ENCODE measurements at places on chromosomes 1 and 21.

DNA sequence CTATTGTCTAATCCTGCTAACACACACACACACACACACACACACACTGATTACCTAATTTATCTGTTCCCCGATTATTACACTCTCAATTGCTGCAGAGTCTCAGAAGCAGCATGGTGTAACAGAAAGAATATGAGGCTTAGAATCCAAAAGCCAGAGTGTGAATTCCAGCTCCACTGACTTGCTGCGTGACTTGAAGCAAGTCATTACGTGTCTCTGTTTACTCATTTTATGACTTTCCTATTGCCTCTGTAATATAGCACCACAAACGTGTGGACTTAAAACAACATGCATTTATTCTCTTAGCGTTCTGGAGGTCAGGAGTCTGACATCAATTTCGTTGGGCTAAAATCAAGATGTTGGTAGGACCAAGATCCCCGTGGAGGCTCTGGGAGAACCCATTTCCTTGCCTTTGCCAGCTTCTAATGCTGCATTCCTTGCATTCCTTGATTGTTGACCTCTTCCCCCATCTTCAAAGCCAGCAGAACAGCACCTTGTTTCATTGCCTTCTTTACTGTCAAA is 55.9 kb upstream of the ATP5PO start:
- DNase-seq = no peak

- no peak for DNase-seq
These were observed 75.0 kb upstream of the ACTRT2 start for GRCh38 chr1:2946291-2946690.

DNA sequence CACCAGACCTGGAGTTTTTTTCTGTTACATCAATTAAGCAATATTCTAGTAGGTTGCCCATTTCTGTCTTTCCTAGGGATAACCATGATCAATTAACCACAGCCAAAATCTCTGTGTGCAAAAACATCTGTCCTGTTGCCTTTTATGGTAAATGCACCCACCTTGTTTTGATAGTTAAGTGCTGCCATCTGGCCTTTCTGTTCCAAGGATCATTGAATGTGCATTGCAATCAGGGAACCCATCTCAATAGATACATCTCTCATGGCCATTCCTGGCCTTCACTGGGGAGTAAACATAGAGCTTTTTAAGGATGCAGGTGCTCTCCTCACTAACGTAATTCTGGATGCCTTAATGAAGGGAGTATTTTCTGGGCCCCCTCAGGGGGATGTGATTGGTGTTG is 111.8 kb upstream of the KIAA1614 start:
- no peak for DNase-seq

DNA sequence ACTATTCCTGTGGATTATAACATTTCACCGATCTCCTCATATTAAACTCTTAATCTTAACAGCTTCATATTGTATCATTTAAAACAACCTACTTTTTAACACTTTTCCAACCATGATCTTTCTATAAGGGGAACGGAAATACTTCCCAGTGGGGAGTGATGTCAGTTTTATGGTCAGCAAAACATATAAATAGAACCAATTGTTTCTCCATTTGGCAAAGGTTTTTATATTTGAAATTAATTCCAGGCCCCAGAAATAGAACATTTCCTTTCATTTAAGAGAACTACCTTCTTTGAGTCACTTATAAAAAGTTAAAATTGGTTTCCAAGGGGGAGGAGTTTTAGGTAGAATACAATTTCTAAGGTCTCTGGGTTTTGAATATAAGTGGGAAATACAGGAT is 189.6 kb downstream of the TGFBR3 start:
- no peak for DNase-seq

- no peak for DNase-seq
These were observed 40.1 kb downstream of the PRPF38A start for GRCh38 chr1:52444463-52444862.

DNA sequence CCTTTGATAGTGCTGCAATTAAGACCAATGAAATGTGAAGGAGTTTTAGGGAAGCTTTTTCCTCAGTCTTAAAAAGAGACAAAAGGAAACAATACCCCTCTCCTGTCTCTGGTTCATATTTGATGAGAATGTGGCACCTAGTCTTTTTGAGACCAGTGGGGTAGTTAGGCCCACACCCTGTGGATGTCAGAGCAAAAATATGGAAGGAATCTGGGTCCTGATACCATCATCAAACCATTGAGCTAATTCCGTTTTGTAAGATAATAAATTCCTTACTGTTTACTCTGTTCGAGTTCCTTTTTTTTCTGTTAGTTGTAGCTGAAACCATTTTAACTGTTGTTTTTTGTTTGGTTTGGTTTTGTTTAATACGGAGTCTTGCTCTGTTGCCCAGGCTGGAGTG is 33.3 kb downstream of the PTPRC start:
- no peak for DNase-seq

- no peak for DNase-seq
These were observed 74.9 kb downstream of the DAB1 start for GRCh38 chr1:57348921-57349320.

DNA sequence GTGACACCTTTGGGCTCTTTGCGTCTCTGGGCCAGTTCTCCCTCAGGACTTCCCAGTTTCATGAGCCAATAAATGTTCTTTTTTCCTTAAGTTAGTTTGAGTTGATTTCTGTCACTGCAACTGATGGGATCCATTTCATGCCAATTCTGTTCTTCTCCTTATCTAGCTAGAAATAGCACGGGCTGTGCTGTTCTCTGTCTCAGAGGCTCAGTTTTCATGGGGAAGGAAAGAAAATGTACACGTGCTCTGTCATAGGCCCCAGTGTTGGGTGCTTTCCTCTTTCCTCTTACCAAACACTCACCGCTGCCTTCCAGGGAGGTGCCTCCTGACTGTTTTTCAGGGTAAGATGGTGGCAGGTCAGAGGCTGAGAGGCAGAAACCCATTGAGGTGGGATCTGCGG is 43.2 kb upstream of the ACTL8 start:
- no peak for DNase-seq

DNA sequence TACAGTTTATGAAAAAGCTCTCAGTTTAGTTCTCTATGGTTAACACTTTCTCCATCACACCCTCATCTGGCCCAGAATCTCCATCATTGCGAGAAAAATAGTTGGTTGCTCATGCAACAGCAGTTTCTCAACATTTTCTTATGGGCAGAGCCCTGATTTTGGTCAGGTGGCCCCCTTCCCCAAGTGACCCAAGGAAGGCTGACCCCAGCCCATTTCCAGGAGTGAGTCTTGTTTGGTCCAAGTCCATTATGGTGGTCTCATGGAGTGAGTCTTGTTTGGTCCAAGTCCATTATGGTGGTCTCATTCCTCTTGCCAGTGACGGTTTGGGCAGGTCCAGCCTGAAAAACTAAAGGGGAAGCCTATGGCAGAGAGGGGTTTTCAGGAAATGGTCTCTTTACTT is 1.5 kb upstream of the TRIM62 start:
- no peak for DNase-seq

Measured in stimulated activated CD8-positive, alpha-beta memory T cell treated with anti-CD3 and anti-CD28 coated beads, Interleukin-15, amount 100 ng/mL, for 4 hours (primary cell).